ENCODE measurements at places on chromosomes 7 and 10. TPM values are rescaled to one million over a fixed set of nuclear protein-coding genes. Genes with fewer than 3 reads are reported as not detected.

DCLRE1A gene
- total RNA-seq, result 2.9 TPM

PSD gene
- total RNA-seq, result 0.35 TPM

PLCE1 gene
- total RNA-seq, result 0.19 TPM

FGFR2 gene
- total RNA-seq, result 0.23 TPM

GPR22 gene
- not detected for total RNA-seq

LZTS2 gene
- 109 TPM for total RNA-seq

GRCh38 chr10:93784059-93784458 is 26.3 kb downstream of the LGI1 start:
- no peak for DNase-seq

DNA sequence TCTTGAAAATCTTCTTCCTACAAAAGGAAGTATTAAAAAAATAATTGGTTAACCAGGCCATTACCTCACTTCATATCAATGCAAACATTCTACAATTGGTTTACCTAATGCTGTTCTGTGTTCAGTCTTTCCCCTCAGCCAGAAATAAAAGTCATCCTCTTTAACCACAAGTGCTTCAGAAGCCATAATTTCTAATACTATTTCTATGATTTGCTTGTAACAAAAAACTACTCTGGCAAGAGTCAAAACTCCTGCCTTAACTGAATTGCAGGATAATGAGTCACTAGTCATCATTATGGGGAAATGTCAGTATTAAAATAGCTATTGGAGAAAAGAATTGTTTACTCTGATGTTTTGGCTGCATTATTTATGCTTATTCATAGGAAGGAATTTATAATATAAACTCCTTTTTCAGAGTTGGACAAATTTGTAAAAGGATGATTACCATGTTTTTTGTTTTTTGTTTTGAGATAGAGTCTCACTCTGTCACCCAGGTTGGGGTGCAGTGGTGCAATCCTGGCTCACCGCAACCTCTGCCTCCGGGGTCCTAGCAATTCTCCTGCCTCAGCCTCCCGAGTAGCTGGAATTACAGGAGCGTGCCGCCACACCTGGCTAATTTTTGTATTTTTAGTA is 55.5 kb upstream of the ODAD2 start:
- peak; percentile 7 for DNase-seq

DNA sequence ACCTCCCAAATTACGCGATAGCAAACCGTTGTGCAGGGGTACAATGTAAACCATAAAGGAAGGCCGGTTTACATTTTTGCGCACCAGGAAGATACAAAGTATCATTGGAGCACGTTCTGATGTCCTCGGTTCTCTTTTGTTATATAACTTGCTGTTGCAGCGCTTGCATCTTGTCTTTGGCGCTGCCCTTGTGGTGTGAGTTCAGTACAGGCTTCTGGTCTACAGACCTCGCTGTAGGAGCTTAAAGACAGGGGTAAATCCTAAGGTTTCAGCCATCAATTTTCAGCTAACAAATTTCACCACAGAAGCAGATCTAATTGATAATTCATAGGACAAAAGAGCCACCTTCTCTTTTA is 1.5 kb upstream of the MKX start:
- DNase-seq, result no peak

GRCh38 chr7:2928613-2929311 is 84.7 kb upstream of the GNA12 start:
- no peak for DNase-seq
